ENCODE measurements at places on chromosomes 1 and 21.

- DNase-seq = no peak
These were observed 1.7 kb downstream of the H3-3A start for GRCh38 chr1:226063977-226064815.

DNA sequence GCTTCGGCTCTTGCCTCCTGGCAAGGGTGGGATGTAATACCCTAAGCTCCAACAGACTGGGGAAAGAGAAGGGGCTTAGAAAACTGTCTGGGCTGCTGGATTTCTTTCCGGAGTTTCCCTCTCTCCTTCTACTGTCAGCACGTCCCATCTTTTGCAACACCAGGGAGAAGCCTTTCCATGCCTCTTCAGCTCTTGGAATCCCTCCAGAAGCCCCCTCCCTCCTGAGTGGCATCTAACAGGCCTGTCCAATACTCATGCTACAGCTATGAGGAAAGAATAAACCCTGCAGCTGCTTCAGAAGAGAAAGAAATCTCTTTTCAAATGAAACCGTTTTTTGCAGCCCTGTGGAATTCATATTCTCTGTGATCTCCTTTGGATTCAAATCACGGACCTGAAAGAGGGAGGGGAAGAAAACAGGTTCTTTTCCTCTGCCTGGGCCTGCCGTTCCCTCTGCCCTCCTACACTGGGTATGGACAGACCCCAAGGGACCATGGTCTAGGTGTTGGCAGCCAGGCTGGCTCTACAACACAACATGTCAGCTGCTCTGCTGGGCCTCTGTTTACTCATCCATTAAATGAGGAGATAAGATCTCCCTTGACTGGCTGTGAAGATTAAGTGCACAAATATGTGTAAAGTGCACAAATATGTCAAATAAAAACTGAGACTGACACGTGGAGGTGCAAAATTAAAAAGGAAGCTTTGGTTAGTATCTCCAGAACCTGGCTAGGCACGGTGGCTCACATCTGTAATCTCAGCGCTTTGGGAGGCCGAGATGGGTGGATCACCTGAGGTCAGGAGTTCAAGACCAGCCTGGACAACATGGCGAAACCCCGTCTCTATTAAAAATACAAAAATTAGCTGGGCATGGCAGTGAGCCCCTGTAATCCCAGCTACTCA, 6.0 kb upstream of the CAPN2 start:
- no peak for DNase-seq

GRCh38 chr1:160797861-160798273, 1.9 kb downstream of the LY9 start:
- peak; percentile 52 for DNase-seq

- DNase-seq = no peak
These were observed 16.1 kb upstream of the IFFO2 start for GRCh38 chr1:18972531-18972930.

- DNase-seq = no peak
These were observed 185.1 kb upstream of the ST6GALNAC5 start for GRCh38 chr1:76682138-76682537.

DNA sequence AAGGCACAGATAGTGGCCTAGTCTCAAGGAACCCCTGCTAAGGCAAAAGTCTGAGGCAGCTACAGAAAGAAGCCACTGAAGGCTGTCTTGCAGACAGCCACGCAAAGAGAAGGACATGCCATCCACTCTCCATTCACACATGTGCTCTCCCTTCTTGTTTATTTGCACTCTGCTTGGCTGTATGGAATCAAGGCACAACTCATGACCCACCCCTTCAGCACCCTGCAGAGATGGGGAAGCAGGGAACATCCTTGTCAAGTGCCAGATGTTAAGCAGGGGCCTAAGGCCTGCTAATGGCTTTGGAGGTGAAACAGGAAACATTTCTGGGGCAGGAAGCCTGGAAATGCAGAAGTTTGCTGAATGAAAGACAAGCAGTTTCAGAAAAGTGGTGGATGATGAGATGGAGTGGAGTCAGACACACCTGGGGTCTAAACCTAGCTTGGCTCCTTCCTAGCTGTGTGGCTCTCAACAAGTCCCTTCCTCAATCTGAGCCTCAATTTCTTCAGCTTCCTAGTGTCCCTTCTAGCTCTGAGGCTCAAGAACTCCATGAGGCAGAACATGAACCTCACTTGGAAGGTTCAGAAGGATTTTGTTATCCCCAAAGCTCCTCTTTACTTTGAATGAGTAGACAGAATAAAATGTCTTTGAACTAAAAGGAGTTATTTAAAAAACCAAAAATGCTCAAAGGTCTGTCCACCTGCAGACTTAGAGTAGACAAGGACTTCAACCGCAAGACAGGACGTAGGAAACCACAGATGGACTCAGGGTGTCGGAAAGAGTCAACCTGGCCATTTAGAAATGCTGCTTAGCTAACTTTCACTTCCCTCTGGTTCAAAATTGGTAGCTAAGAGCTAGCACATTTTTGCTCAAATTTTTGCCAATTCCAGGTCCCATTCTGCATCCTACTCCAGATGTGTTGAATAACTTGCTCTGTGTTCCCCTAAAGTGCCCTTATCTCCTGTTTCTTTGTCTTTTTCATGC, 283.1 kb downstream of the PLPP3 start:
- no peak for DNase-seq

GRCh38 chr1:66546047-66546810, 12.3 kb downstream of the SGIP1 start:
- DNase-seq = no peak

- DNase-seq = no peak
These were observed 58.1 kb upstream of the COA6 start for GRCh38 chr1:234315091-234315541.

GRCh38 chr1:5271264-5271663, 616.9 kb downstream of the AJAP1 start:
- no peak for DNase-seq

DNA sequence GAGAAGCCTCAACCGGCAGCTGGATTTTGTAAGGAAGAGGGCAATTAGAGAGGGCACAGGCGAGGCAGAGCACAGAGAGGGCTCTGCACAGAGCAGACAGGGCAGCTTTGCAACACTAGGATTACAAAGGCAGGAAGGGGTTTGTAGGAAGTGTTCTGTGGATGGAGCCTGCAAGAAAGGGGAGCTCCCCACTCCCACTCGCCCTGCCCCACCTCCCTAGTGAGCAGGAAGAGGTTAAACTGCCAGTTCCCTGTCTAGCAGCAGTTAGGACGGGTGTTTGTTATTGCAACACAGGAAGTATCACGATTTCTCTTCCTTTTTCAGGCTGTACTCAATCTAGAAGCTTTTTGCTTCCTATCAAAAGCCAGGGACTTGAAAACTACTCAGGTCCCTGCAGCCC, 63.3 kb upstream of the LRRC8D start:
- DNase-seq = peak; percentile 64

GRCh38 chr1:246265481-246265880, 241.6 kb downstream of the SMYD3 start:
- no peak for DNase-seq

GRCh38 chr1:54998677-54999076, at the start of gene BSND:
TSS of gene BSND (plus strand) at chr1:54998933. CDS start at chr1:54999187, 254 bp downstream.
- DNase-seq = no peak

- DNase-seq = no peak
These were observed 6.3 kb downstream of the MX2 start for GRCh38 chr21:41367945-41368734.

DNA sequence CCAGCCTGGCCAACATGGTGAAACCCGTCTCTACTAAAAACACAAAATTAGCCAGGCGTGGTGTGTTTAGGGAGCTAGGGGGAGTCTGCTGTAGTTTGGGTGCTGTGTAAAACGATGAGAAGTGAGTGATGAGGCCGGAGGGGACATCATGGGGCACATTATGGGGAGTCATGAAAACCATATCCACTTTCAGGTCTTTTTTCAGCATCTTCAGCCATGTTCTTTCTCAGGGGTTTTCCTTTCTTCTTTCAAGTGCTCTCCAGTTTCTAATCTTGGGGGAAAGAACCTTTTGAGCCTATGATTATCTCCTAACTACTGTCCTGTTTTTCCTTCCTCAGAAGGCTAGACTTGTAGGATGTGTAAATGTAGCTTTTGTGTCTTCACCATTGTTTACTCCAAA, 14.4 kb downstream of the KDM4A start:
- no peak for DNase-seq

DNA sequence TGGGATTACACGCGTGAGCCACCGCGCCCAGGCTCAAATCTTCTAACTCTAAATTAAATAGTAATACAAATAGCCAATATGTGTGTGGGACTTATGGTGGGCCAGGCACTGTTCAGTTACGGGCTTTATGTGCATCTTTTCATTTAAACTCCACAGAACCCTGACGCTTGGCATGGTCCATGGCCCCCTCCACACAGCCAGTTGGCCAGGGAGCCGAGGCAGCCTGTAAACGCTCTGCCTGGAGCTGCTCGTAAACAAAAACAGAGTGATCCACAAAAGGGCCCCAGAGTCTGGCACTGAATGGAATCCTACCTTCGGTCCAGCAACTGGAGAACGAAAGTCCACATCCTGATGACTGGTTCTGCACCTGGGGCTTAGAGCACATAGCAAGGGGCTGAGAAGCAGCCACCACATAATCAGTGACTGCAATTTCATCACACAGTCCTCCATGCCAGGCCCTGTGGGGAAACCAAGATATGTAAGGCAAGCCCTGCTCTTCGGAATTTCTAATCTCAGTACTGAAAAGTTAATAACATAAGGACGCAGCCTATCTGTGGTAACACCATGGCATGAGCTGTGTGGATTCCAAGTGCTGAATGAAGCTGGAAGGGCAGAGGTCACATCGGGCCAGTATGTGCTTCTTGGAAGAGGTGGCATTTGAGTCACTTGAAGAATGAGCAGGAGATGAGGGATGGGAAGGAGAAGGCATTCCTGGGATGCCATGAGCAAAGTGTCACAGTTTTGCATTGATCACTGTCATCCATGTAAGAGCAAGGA, 13.5 kb upstream of the ADAMTSL4 start:
- DNase-seq = no peak

GRCh38 chr1:19861034-19861433, 21.2 kb upstream of the OTUD3 start:
- DNase-seq = no peak

GRCh38 chr1:20921285-20921684, 134.2 kb upstream of the HP1BP3 start:
- no peak for DNase-seq

DNA sequence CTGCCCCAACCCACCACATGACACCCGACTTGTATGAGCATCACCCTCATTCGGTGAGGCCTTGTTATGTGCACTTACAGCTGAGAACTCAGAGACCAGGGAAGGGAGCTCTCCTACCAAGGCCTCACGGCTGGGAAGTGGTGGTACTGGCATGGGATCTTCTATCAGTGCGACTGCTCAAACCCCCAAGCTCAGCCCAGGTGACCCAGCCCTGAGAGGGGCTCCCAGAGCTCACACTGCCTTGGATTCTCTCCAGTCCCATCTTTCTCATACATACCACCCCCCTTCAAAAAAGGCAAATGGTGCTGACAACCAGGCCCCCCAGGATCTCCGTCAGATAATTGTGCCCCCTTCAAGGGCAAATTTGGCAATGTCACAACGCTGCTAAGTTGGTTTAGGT, 777 bp upstream of the PLA2G2F start:
- no peak for DNase-seq

DNA sequence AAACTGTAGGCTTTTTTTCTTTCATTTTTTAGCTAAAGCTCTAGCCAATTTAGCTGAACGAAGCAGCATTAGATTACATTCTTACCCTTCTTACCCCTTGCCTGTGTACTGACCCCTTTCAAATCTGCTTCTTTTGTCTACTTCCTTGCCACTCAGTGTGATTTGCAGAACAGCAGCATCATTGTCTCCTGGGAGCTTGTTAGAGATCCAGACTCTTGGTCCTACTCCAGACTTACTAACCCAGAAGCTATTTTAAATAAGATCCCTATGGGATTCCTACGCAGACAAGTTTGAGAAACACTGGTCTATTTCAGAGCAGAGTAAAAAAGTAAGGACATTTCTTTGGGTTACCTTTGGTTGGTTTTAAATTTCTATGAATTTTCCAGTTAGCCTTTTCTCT, 13.8 kb downstream of the LRRC39 start:
- no peak for DNase-seq

- DNase-seq = no peak
These were observed 755.2 kb upstream of the ADAMTS5 start for GRCh38 chr21:27722095-27722494.

- DNase-seq = no peak
These were observed 57.8 kb upstream of the HSD17B7 start for GRCh38 chr1:162732566-162733335.

Measured in stimulated activated CD4-positive, alpha-beta T cell treated with anti-CD3 and anti-CD28 coated beads, TNF-alpha, amount 100 ng/mL, for 24 hours (primary cell).